ENCODE measurements at places on chromosomes 3 and 15.

DNA sequence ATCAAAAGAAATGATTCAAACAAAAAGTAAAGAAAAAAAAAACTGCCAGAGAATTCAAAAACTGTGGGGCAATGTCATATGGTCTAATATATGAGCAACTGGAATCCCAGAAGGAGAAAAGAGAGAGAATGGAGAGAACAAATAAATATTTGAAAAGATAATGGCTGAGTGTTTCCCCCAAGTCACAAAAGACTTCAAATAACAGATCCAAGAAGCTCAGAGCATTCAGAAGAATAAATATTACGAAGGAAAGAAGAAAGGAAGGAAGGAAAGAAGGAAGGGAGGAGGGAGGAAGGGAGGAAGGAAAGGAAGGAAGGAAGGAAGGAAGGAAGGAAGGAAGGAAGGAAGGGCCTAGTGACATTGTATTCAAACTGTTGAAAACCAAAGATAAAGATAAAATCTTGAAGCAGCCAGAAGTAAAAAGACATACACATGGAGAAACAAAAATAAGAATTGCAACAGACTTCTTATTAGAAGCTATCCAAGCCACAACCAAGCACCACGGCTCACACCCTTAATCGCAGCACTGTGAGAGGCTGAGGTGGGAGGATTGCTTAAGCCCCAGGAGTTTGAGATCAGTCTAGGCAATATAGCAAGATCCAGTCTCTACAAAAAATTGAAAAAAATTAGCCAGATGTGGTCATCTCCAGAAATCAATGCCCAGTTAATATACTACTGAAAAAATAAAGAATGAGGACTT, 118.9 kb upstream of the IGSF10 start:
- no peak for DNase-seq

DNA sequence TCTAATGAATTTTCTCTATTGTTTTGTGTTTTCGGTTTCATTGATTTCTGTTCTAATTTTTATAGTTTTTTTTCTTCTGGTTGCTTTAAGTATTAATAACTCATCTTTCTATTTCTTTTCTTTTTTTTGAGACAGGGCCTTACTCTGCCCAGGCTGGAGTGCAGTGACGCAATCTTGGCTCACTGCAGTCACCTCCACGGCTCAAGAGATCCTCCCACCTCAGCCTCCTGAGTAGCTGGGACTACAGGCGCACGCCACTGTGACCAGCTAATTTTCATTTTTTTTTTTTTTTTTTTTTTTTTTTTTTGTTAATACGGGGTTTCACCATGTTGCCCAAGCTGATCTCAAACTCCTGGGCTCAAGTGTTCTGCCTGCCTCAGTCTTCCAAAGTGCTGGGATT, 14.5 kb downstream of the KBTBD8 start:
- no peak for DNase-seq

GRCh38 chr15:31360843-31361763, 34.5 kb downstream of the KLF13 start:
- DNase-seq: peak; percentile 83

DNA sequence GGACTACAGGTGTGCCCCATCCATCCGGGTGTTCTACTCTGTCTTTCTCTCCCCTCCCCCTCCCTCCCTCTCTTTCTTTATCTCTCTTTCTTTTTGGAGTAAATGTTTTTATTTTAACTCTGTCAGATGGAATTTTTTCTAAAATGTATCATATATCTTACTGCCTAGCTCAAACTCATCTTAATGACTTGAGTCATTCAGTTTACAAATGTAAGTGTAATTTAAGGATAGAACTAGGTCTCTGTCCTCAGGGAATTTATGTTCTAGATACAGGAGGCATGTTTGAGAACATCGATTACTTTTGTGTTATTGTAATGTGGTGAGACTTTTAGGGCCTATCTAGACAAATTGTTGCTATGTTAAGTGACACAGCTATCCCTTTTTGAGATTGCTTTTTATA, 3.5 kb downstream of the TBC1D23 start:
- DNase-seq: no peak

GRCh38 chr3:8982509-8982908, 19.2 kb upstream of the RAD18 start:
- DNase-seq: peak; percentile 81

- no peak for DNase-seq
Observed at GRCh38 chr15:49168016-49168415, 2.0 kb upstream of the GALK2 start.

Data from KBM-7 (cell line).